ENCODE measurements at places on chromosomes 5 and 9.

DNA sequence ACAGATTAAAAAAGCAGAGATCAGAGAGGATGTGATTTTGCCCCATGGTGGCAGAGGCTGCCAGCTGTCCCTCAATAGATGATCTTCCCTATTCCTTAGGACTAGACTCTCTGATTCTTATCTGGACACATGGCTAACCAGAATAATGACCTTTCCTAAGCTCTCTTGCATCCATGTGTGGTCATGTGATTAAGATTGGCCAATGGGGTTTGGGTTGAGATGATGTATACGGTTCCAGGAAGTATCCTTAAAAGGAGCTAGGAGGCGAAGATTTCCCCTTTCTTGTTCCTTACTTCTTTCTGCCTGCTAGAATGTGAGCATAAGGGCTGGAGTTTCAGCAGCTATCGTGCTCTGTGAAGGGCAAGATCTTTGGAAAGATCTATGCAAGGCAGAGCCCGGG lies 39.8 kb downstream of the FOXI1 start:
- DNase-seq: no peak

DNA sequence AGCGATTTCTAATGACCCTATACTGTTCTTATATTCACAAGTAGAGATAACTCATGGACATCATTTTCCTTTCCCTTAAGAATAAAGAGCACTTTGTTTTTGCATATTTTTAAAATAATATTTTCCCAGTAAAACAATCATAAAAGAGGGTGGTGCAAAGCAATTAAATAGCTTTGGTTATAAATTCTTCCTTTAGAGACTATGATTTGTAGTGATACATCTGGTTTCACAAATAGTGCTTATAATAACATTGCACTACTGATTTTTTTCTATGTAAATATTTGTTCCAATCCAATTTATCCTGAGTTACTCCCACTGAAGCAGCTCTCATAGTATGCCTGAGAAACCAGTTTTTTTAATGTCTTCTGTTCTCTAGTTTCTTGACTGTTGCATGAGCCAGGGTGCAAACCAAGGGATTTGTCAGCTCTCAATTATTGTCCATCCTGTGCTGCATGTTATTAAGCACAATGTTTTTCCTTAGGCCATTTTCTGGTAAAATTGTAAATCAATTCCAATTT lies 74.7 kb downstream of the LURAP1L start:
- DNase-seq: no peak

GRCh38 chr9:115416299-115416698 lies 298.3 kb upstream of the TNC start:
- no peak for DNase-seq

DNA sequence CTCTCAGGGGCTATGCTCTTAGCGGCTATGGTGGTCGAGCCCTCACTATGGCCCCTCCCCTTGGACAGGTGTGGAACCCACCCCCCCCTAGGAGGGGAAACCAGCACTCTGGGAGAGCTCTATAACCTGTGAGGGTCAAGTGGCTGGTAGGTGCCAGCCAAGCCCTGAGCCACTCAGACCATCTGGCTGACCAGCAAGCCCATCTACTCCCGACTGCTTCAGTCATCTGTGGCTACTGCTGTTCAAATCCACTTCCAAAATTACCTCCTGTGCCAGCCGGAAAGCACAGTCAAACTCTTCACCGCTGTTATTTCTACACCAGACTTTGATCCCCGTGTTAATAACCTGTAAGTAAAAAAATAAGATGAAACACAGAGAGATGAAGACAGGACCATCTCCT lies 28.5 kb downstream of the NSUN2 start:
- no peak for DNase-seq

DNA sequence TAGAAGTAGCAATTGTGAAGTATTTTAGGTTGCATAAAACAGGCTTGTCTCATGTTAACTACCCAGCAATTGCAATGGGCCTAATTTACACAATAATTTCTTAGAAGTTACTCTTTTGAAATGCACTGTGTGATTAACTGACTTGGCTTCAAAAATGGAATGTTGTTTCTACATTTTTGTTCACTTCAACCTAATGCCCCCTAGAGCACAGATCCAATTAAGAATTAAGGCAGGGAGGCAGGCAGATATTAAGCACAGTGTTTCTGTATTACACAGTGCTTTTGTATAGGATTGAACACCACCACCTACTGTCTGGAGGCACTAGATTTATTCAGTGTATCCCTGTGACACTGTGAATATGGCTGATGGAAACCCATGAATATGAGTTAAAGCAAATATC lies 302.1 kb downstream of the FBXL17 start:
- no peak for DNase-seq

DNA sequence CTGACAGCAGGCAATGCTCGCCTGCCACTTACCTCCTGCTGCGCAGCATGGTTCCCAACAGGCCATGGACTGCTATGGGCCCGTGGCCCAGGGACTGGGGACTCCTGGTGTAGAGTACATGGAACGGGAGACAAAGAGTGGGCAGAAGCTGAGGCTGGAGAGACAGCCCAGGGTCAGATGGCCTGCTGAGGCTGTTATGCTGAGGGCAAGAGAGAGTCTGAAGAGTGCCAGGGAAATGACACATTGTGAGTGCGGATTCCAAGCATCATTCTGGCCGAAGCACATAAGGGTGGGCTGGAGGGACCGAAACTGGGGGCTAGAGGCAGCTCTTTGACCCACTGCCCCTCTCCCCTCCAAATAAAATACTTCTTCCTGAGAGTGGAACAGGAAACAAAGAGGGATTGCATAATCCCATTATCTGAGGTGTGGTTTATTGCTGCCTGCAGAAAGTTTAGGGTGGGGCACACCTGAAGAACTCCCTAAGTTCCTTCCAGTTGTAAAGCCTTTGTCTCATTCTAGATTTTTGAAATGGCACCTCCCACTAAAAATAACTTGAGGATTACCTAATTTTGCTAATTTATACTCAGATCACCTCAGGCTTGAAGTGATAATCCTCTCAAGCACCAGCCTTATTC lies 158.1 kb downstream of the ATP10B start:
- no peak for DNase-seq

DNA sequence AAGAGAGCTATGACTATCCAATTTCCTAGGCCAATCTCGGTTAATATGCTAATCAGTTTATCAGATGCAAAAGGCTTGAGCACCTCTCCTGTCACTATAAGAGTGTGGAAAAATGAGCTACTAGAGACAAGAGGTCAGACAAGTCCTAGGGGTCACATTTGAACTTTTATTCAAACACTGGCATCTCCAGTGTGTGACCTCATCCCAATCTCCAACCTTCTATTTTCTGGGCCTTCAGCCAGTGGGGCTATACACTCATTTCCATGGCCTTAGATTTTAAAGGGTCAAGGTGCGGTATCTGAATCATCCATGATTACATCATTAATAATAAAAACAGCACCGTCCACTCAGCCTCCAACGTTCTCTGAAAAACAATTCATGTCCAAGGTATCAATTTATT lies 139.6 kb upstream of the LRRTM2 start:
- no peak for DNase-seq

DNA sequence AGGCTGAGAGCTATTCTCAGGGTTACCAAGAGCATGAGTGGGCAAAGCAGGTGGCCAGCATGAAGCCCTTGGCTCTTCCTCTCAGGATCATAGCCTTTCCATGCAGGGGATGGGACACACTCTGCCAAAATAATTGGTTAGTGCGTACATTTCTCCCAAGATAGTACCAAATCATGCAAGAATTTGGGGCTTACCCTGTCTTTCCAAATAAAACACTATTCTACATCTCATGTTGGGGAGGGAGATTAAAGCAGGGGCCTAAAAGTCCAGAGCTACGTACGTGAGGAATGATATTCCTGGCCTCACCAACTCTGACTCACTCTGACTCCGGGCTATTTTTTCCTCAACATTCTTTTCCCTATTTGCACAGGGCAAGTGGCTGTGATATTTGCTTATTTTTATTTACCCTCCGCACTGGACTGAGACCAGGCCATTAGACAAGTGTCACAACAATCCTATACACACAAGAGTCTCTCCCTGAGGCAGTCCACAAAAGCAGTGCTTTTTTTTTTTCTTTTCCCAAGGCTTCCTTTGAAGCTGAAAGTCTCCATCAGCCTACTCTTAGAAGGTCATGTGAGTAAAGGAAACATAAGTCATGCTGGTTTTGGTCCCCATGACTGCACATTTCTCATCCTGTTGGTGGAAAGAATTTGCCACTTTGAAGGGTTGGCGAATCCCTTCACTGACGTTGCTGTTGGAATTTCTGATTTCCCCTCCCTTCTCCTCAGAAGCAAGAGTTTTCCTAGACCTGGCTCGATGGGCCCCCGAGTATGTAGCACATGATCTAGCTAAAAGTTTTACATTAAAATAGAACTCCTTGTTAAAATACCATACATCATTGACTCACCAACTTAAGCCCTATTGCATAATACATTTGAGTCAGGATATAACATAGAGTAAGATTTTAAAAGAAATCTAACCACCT lies 40.0 kb downstream of the TMEM252 start:
- no peak for DNase-seq

GRCh38 chr5:170161069-170161468 lies 55.4 kb downstream of the FOXI1 start:
- no peak for DNase-seq

DNA sequence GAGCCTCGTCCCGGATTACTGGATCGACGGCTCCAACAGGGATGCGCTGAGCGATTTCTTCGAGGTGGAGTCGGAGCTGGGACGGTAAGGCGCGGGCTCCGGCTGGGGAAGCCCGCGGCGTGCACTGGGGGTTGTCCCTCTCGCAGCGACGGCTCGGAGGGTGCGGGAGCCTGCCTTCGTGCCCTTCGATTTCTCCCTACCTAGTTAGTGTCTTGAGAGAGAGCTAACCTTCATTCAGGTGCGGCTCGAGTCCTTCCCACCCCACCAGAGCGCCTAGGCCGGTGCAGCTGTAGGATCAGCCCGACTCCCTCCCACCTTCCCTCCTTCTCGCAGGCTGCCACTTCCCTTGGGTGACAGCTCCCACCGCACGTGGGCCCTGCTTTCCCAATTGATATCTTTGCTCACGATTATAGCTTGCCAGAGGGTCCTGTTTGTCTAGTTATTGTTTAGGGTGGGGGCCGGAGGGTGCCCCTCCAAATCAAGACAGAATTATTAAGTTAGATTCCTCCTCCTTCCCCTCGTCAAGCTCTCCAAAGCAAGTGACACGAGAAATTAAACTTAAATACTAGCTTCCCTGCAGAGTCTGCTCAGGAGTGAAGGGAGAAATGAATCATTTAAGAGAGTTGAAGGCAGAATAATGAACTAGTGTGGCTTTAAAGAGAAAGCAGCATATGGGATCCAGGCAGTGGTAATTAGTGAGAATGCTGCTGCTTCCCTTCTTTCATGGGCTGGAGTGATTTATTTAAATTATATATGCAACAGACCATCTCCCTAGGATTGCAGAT lies 569 bp downstream of the CAMK4 start:
- peak; percentile 20 for DNase-seq

Measured in stimulated activated CD4-positive, alpha-beta T cell treated with anti-CD3 and anti-CD28 coated beads, Interleukin-1b, Interleukin-23, amount 100 ng/mL, for 1 hour (primary cell).